CD4-positive, alpha-beta memory T cell (primary cell): ENCODE measurements at places on chromosomes 4 and X. TPM values are rescaled to one million over a fixed set of nuclear protein-coding genes. Genes with fewer than 3 reads are reported as not detected.

FAM184B gene
- total RNA-seq, result not detected

GRCh38 chrX:44223150-44223549 is 120.3 kb downstream of the EFHC2 start:
- no peak for DNase-seq

RXFP1 gene
- not detected for total RNA-seq

GRCh38 chr4:180640193-180640592 is 1603.0 kb upstream of the TENM3 start:
- no peak for DNase-seq

DNA sequence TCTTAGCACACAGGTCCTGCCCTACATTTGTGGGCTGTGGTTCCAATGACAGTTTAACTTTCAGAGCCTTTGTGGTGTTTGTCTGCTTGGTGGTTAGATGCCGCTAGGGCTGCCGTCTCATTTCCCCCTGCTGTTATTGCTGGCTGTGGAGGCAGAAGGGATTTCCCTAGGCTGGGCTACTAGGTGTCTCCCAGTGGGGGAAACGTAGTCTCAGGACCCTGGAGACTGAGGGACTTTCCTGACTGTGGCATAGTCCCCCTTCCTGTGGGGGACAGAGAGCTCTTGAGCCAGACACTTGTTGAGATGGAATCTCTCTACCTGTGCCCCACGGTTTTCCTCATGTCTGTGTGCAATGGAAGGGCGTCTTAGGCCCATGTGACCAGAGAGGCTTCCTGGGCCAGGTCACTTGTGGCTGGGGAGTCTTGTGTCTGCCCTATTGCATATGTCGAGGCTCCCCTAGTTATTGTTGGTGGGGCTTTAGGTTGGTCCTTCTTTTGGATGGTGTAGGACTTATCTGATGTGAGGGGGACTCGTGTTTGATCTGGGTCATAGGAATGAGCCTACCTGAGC is 68.2 kb downstream of the ARHGAP10 start:
- DNase-seq, result peak; percentile 81

DNA sequence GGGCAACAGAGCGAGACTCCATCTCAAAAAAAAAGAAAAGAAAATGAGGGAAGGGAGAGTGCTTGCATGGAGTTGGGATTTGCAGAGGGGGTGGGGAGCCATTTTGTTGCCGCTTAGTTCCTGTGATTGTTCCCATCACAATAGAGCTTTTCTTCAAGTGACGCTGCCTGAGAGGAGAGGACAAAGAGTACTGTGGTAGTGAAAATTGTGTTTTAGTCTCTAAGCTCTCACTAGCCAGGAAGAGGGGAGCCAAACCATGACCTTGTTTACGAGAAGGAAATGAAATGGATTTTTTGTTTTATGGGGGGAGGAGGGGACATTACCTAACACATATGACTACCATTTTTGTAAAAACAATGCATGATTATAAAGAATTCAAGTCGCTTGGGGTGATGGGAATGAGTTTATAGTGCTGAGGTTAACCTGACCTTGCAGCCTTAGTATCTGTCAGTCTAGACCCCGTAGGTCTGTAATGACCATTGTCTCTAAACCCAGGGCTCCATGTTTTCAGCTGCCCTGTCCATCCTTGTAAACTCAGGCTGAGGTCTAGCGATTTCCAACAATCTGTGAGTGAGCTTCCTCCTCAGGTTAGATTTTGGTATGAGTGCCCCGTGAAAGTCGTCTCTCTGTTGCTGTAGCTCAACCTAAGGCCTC is 18.8 kb downstream of the SRD5A3 start:
- no peak for DNase-seq

QDPR gene
- 24.4 TPM for total RNA-seq

DNA sequence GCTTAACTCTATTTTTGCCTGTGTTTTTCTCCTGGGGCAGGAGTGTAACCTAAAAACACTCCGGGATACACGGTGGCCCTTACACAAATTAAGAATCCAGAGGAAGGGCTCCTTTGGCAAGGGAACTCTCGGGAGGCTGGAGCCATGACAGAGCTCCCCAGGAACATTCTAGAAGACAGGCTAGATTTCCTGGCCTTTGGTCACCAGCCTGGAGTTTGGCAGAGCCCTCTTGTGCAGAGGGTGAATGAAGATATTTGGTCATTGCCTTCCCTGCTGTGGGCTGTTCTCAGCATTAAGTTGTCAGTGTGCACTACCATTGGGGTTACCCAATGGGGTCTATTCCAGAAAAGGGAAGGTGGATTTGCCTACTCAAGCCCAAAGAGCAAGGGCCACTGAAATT is 53.8 kb upstream of the LNX1 start:
- no peak for DNase-seq

DNA sequence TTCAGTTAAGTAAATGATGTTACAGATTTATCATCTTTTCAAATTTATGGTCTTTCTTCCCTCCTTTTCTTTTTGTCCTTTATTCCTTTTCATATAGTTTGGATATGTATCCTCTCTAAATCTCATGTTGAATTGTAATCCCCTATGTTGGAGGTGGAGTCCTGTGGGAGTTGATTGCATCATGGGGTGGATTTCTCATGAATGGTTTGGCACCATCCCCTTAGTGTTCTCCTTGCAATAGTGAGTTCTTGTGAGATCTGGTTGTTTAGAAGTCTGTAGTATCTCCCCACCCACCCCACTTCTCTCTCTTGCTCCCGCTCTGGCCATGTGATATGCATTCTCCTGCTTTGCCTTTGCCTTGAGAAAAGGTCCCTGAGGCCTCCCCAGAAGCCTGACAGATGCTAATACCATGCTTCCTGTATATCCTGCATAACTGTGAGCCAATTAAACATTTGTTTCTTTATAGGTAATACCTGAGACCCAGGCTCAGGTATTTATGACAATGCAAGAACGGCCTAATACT is 236.7 kb downstream of the PRDM5 start:
- DNase-seq, result no peak

DNA sequence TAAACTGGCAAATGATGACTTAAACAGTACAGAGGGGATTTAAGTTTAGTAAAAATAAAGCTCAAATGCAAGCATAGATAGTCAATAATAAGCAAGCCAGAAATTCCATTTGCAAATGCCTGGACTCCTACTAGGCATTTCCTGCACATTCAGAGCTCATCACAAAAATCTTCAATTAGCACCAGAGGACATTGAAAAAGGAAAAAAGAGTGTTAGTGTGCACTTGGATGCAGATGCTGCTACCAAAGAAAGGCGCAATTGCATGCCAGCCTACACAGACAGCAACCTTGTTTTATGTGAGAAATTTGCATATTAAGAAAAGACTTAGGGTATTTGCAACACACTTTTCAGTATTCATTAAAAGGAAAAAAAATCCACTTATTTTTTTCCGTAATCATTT is 282.1 kb downstream of the GRIA2 start:
- DNase-seq, result no peak

DNA sequence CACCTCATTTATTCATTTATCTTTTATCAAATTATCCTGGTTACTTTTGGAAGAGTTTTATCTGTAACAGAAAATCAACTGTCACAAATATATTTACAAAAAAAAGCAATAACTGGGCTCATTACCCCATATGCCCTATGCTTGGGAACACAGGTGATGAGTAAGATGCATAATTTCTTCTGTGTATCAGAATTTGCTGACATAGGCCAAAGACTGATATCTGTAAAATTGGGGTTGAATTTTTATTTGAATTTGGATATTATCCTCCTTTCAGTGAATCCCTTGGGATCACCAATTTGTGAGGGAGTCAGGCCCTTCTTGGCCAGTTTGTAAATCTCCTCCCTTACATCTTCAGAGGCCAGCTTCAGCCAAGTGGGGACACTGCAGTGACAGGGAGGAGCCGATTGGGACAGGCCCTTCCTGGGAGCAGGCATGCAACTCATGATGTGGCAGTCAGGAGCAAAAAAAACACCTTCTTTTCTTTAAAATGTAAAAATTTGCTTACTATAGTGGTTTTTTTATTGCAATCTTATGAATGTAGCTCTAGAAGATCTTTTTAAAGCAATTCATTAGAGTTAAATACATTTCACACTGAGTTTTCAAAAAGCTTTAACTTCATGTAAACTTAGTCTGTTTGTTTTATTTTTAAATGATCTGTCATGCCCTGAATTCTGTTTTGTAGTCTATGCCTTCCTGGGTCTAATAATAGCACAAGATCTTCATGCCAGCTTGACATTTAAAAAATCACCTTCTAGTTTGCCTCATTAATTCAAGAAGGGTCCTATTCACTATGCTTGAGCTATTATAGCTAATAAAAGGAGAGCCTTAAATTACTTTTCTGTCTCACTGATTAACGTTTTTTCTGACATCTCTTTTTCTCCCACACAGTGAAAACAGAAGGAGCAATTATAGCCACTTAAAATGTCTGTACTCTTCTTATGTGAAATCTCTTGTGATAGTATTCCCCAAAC is 136.6 kb upstream of the SPRY1 start:
- DNase-seq, result no peak

DNA sequence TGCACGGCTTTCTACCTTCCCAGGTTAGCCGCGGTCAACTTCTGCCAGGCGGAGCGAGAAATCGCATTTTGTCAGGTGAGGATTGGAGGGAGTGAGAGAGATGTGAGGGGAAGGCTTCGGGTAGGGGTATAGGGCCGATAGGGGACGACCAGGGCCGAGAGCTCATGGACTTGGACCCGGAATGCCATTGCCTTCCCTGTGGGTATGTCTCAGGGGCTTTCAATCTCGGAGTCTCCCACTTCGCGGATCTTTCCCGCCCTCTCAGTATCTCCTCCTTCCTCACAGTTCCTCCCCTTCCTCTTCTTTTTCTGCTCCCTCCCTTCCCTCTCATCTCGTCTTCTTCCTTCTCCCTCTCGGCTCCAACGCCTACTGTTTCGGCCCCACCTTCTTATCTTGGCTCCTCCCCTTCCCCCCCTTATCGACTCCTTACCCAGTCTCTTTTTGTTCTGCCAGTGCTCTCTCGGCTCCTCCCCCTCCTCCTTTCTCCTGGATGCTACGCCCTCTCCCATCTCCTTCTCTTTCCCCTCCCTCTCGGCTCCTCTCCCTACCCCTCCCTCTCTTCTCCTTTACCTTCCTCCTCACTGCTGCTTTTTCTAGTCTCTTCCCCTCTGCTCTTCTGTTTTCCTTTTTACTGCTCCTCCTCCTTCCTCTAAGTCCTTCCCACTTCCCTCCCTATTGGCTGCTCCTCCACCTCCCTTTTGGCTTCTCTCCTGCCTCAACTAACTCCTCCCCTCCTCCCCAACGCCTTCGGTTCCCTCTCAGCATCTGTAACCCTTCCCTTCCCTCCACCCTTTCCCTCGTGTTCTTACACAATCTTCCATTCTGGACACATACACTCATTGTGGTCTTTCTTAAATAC is 29.4 kb upstream of the RBMX start:
- DNase-seq, result peak; percentile 62

DNA sequence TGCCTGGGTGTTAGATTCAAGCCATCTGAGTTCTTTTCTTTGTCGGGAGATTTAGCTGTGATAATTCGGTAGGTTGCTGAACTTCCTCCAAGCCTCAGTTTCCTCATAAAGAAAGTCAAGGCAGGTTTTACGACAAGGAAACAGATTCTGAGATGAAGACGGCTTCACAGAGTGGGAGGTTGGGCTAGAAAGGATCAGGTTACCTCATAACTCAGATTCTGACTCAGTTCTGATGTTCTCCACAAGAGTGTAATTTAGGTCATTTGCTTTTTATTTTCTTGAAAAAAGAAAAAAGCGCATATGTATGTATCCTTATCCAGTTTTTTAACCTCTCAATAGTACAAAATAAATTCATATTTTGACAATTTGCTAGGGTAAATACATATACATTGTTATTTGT is 47.2 kb upstream of the ELOVL6 start:
- DNase-seq, result no peak

TMEM144 gene
- total RNA-seq, result 0.61 TPM

SSX2 gene
- not detected for total RNA-seq

DCAF4L1 gene
- total RNA-seq, result 0.32 TPM

GPR143 gene
- not detected for total RNA-seq

GRCh38 chr4:94519925-94520789 is 68.4 kb downstream of the PDLIM5 start:
- DNase-seq, result no peak

GAGE12E gene
- not detected for total RNA-seq

DNA sequence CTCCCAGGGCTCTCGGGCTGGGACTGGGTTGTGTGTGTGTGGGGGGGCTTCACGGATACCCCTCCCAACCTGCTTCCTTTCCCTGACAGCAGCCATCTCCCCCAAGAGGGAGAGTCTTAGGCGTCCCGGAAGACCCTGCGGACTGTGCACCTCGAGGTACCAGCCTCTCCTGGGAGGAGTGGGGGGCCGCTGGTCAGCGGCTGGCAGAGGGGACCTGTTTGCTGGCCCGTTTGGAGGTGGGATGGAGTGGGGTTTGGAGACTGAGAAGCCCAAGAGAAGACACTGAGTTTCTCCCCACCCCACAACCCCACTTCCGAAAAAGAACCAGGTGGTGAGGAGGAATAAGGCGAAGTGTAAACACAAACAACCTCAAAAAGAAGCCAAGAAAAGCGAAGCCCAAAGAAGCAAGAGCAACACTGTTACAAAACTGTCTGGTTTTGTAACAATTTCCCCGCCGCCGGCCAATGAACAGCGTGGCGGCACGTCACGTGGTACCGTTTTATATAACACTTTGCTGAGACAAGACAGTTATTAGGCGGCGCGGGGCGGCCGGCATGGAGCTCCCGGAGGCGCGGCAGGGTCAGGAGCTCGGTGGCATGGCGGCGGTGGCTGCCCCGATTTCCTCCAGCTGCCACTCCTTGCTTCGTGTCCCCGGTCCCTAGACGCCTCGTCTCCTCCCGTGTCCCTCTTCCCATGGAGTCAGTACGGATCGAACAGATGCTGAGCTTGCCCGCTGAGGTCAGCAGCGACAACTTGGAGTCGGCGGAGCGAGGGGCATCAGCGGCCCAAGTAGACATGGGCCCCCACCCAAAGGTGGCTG is at the start of gene LONRF3:
TSS of gene LONRF3 (plus strand) at position 531 of the 820 bp plus-strand sequence. CDS start at position 694, 163 bp downstream.
- peak; percentile 69 for DNase-seq

DNA sequence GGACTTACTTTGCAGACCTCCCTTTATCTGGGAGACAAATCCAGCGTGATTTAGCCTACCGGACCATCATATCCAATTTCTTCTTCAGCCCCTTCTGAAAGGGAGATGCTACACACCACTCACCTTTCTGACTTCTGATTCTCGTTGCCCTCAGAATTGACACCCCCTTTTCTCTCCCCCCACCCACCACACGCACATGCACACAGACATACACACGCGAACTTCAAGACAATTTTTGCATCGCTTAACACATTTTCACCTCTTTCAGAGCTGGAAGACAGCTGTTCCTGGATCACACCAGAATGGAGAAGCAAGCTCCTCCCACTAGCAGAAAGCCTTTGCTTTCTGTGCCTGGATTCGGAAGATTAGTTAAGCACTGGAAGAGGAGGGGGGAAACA is 1.0 kb upstream of the SNCA start:
- DNase-seq, result no peak

- no peak for DNase-seq
These were observed 66.9 kb downstream of the SYNPO2 start for GRCh38 chr4:118955515-118955914.

CT47C1 gene
- total RNA-seq, result not detected

- DNase-seq, result no peak
These were observed 169.9 kb upstream of the FMR1 start for GRCh38 chrX:147741776-147742175.

FGF2 gene
- not detected for total RNA-seq

DNA sequence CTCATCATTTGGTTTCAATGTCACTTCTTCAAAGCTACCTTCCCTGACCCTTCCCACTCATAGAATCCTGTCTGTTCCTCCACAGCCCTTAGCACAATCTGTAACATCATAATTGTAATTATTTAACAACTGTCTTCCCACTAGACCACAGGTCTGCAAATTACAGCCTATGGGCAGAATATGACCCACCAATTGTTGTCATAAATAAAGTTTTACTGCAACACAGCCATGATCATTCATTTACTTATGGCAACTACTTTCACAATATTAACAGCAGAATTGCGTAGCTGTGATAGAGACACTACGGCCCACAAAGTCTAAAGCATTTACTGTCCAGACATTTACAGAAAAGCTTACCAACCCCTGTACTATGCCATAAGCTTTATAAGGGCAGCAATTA is 15.9 kb downstream of the USP46 start:
- no peak for DNase-seq
